ENCODE measurements at places on chromosomes 5 and 9. TPM values are rescaled to one million over a fixed set of nuclear protein-coding genes. Genes with fewer than 3 reads are reported as not detected.

The FGF18 gene
- 0.62 TPM for total RNA-seq

The PCDHA7 gene
- 0.13 TPM for total RNA-seq

The FREM1 gene
- total RNA-seq: not detected

The SHC3 gene
- total RNA-seq: 0.32 TPM

The COL15A1 gene
- 0.39 TPM for total RNA-seq

All from A549 treated with CORT108297 at 1 μM for 4 hours (cell line).